Epithelial cell of umbilical artery (primary cell): ENCODE measurements at places on chromosomes 2 and 18. TPM values are rescaled to one million over a fixed set of nuclear protein-coding genes. Genes with fewer than 3 reads are reported as not detected.

The HNRNPLL gene
- total RNA-seq = 38.7 and 55.8 TPM in 2 replicates

The SKA1 gene
- total RNA-seq = 14.6 and 20.2 TPM in 2 replicates

The TWIST2 gene
- 0.65 and 0.91 TPM in 2 replicates for total RNA-seq

The EVX2 gene
- total RNA-seq = not detected in 2 replicates

The CCDC68 gene
- 0.30 and 1.3 TPM in 2 replicates for total RNA-seq

The CLK1 gene
- total RNA-seq = 36.4 and 102 TPM in 2 replicates

The CCDC141 gene
- total RNA-seq = under 0.01 and 0.15 TPM in 2 replicates

The SIX2 gene
- total RNA-seq = 0.32 and 0.91 TPM in 2 replicates
